ENCODE measurements at places on chromosomes 6 and 20.

DNA sequence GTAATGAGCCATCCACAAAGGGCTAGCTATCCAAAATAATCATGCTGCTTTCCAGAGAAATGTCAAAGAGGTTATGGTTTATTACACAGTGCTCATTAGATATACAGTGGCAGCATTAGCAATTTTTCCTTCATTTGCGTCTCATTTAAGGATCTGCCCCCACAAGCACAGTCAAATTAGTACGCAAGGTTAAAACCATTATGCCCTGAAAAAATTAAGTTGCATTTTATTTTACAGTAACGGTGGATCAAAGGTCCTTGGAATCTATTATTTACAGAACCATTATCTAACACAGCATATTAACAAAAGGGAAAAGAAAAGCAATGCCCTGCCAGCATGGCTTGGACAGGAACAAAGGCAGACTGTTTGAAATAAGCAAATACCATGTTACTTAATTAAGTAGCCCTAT is 144.8 kb downstream of the PDSS2 start:
- no peak for DNase-seq

DNA sequence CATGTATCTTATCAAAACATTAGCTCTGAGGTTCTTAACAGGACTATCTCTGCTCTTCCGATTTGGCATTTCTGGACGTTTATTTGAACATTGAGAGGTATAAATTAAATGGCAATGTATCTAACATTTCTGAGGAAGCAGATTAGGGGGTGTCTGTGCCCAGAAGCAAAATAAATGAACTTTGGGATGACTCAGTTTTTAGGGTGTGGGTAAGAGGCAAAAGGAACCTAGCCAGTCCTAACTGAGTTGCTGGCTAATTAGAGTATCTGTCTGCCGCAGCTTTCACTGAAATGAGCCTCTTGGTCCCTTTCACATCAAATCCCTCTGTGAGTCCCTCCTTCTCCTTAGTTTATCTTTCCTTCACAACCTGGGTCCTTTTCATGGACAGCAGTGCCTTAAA is 1.1 kb downstream of the RNF144B start:
- peak; percentile 63 for DNase-seq

DNA sequence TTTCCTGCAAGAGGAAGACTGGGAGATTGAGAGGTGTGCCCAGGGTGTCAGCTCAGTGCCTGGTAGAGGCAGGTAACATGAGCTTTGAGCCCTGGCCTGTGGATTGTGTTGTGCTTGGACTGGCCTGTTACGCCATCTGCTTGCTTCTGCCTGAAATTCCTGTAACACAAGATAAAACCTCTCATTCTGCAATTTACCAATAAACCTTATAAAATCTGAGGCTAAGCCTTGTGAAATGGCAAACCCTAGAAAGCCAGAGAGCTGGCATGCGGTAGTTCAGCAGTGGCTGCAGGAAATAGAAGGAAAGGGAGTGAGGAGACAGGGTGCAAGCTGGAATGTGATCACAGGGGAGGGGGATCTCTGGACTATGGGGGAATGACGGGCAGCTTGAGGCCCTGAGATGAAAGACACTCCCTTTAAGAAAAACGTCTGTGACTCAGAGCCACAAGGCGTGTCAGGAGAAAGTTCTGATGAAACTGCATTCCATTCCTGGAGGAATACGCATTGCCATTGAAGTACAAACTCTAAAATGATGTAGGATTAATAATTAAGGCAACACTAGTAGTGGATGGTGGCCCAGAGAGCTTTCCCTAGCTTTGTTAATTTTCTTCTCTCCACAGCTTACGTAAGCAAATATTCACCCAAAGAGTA is 26.3 kb upstream of the TFAP2A start:
- no peak for DNase-seq

GRCh38 chr6:135423649-135424128 is 73.9 kb downstream of the AHI1 start:
- peak; percentile 51 for DNase-seq

DNA sequence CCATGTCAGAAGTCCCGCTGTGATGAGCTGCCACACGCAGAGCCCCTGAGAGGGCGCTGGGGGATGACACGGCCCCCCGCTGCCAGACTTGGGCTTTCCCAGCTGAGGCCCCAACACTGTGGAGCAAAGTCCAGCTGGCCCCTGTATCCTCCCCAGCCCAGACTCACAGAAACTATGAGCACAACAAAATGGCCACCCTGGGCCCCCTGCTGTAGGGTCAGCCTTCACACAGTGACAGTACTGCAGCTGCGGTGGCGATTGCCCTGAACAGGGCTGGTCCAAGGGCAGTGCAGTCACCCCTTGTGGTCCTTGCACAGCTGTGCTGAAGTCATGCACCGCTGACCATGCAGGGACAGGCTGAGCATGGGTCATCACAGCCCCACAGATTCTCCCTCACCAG is 78.2 kb upstream of the CST7 start:
- no peak for DNase-seq

- DNase-seq, result no peak
Observed at GRCh38 chr20:35511814-35512420, 17.5 kb downstream of the C20orf173 start.

GRCh38 chr6:97282238-97282725 is 734 bp downstream of the MMS22L start:
- peak; percentile 2 for DNase-seq

GRCh38 chr6:5537132-5537531 is 275.8 kb downstream of the FARS2 start:
- no peak for DNase-seq

- no peak for DNase-seq
Observed at GRCh38 chr6:142966294-142966693, 21.3 kb upstream of the HIVEP2 start.

DNA sequence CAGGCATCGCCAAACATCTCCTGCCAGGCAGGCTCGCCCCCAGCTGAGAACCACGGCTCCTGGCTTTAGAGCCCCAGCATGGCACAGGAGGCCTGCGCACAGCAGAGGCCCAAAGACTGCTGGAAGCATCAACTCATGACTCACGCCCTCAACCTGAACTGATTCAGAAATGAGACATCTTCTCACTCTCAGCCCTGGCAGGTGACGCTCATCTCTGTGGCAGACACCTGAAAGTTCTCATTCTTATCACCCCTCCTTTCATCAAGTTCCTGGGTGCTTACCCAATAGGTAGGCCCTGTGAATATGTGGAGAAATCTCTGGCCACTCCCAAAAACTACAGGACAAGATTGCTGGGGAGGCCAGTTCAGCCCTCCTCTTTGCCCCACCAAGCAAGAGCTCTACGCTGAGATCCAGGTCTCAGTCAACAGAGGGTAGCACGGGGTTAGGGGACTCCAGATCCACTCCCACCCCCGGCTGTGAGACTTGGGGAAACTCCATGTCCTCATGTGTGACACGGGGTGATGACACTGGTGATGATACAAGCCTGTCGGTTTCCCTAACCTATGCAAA is 11.3 kb downstream of the NFATC2 start:
- DNase-seq, result peak; percentile 56

DNA sequence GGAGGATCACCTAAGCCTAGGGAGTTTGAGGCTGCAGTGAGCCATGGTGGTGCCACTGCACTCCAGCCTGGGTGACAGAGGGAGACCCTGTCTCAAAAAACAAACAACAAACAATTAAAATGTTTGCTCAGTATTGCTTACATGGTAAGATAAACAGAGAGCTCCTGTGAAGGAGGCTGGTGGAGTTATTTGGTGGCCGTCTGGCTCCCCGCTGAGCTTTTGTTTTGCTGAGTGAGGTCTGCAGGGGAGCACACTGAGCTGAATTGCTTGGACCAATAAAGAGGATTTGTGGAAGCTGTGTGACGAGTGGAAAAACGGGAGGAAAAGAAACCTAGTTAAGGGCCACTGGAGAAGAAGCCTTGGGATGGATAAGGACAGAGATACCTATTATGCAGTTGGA is 41.1 kb upstream of the BMP6 start:
- no peak for DNase-seq

DNA sequence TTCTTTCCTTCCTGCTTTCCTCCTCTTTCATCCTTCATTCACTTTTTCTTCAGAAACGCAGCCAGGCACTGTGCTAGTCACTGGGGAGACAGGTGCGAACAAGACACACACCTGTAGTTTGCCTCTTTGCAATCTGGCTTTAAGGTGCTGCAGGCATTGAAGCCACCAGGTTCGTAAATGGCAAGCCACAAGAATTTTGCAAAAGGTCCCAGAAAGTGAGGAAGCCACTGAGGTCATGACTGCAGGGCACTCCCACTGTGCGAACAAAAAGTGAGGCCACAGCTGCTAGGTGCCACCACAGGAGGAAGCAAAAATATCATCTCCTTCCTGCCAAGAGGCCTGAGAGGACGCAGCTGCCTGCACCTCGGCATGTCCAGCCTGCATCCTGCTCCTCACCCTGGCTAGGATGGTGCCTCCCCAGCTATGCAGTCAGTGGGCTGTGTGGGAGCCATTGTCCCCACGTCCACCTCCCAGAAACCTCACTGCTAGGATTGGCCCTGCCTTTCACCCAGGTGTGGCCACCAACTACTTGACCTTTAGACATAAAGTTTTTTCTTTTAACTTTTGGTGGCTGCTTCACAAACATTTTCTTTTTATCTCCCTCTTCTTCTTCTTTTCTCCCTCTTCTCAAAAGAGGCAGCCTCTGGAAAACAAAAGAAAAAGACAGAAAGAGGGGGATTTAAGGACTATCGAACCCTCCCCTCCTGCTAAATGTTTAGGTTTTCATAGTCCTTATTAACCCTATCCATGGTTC is 230.8 kb downstream of the BCAS1 start:
- DNase-seq, result peak; percentile 23

DNA sequence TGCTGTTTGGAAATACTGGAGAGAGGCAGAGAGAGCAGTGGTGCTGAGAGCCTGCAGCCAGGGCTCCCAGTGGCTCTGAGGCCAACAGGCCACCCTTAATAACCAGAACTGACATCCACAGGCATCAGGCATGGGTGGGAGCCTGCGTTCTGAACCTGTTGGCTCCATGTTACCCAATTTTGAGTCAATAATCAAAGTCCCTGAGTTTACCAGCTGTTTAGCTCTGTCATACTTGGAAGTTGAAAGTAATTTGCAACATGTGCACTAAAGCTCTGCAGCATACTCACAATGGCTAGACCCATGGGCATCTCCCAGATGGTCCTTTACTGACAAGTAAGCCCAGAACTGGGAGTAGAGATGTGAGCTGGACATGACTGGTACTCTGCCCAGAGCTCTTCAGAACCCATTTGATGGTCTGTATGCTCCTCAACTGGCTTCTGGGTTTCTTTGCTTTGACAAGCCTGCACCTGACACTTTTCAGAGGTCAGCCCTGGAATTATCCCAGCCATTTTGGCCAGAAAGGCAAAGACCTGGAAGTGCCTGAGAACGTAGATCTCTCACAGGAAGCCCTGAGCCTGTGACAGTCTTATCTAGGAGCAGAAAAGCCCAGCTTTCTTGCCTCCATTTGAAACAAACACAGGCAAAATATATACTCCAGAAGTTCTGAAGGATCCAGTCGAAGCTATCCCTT is 122.4 kb upstream of the CITED2 start:
- DNase-seq, result no peak

DNA sequence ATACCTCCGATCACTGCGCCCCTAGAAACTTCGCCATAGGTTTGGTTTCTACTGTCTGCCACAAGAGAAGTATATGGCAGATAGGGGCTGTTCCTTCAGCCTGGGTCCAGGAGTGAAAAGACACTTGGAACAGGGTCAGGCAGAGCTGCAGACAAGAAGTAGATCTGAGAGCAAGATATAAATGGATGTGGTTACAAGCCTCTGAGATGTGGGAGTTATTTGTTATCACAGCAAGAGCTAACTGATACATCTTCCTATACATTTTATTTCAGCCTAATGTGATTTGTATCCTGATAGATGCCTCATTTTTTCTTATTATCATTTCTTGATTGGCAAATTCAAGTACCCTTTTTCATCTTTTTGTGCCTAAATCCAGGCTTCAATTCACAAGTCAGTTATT is 40.9 kb upstream of the ADTRP start:
- no peak for DNase-seq

Measured in suppressor macrophage treated with lipopolysaccharide for 4 hours (primary cell).